ENCODE measurements at places on chromosomes 16 and 17.
A peak's percentile ranks its signal among the peaks of the same experiment; 100 is the strongest.

DNA sequence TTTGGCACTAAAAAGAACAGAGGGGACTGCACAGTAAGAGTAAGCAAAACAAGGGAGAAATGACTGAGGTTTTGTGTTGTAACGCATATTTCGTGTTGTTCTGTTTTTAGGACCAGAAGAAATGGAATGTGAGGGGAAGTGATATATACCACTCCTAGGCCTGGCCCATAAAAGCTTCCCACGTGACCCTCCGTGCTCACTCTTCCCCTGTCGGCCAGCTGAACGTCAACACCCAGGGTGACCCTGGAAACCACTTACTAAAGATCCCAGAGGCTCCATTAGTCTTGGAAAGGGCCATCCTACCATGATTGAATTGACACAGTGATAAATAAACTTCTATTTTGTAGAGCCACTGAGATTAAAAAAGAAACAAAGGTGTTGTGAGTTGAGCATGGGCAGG lies 79.8 kb downstream of the HELZ start:
- DNase-seq, result no peak

DNA sequence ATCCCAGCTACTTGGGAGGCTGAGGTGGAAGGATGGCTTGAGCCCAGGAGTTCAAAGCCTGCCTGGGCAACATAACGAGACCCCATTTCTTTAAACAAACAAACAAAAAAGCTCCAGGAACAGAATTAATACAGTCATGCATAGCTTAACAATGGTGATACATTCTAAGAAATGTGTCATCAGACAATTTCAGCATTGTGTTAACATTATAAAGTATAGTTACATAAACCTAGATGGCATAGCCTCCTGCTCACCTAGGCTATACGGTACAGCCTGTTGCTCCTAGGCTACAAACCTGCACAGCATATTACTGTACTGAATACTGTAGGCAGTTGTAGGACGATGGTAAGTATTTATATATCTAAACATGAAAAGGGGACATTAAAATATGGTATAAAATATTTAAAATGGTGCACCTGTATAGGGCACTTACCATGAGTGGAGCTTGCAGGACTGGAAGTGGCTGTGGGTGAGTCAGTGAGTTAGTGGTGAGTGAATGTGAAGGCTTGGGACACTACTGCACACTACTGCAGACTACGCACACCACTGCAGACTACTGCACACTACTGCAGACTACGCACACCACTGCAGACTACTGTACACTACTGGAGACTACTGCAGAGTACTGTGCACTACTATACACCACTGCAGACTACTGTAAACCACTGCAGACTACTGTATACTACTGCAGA lies 74.6 kb downstream of the TMC6 start:
- no peak for DNase-seq

DNA sequence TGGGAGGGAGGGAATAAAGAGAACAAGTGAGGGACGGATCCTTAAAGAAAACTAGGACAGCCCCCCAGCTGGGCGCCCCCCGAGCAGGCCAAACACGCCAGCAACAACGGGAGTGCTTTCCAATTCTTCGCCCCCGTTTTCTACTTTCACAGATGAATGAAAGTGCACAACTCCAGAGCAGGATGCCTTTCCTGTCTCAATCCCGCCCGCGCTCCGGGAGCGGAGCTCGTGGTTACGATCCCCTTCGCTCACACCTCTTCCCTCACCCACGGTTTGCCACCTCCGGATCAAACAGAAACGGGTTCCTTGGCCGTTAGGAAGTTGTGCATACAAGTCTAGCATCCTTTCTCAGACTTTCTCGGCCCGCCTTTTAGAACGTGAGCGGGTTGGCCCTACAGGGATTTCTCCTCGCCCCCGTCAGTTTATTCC lies 680 bp downstream of the SKA2 start:
- DNase-seq, result peak; percentile 23

GRCh38 chr17:6420173-6420641 lies 14.7 kb downstream of the AIPL1 start:
- no peak for DNase-seq

- no peak for DNase-seq
Measured at GRCh38 chr16:57694725-57695679, at the start of gene DRC7. Gene DRC7 (plus strand): TSS chr16:57694806. CDS start chr16:57697950, 3,144 bp downstream.

DNA sequence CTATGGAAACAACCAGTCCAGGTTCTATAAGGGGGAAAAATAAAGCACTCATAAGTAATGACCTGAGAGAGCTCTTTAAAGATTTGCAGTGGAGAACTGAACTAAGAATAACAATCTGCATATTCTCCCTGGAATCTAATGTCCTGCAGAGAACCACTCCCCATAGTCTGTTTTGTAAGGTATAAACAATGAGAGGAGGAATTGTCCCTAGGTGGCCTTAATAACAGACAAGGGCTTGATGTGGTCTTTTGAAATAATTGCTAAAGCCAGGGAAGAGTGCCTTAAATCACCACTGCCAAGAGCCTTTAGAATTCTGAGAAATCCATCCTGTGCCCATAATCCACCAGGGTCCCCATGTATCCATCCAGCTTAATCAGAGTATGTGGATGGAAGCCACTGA lies 106.3 kb downstream of the CDH11 start:
- no peak for DNase-seq

- DNase-seq, result no peak
Measured at GRCh38 chr16:86347090-86347489, 163.2 kb upstream of the FOXF1 start.

- DNase-seq, result no peak
Measured at GRCh38 chr17:50187751-50188530, 13.5 kb downstream of the COL1A1 start.

DNA sequence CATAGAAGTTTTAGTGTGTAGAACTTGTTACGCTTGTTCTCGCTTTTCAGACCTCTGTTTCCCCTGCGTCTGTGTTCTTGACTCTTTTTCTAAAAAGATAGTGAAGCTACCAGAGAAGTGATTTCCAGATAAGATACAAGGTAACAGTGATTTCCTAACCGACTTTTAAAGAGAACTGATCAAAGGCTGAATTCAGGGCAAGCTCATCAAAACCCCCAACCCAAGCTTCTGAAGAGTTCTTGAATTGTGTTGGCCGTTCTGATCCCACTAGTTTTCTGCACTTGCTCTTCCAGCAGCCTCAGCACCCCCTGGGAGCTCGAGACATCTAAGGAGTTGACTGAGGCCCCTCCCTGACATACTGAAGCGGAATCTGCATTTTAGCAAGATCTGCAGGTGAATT lies 12.7 kb upstream of the NSMCE1 start:
- no peak for DNase-seq

DNA sequence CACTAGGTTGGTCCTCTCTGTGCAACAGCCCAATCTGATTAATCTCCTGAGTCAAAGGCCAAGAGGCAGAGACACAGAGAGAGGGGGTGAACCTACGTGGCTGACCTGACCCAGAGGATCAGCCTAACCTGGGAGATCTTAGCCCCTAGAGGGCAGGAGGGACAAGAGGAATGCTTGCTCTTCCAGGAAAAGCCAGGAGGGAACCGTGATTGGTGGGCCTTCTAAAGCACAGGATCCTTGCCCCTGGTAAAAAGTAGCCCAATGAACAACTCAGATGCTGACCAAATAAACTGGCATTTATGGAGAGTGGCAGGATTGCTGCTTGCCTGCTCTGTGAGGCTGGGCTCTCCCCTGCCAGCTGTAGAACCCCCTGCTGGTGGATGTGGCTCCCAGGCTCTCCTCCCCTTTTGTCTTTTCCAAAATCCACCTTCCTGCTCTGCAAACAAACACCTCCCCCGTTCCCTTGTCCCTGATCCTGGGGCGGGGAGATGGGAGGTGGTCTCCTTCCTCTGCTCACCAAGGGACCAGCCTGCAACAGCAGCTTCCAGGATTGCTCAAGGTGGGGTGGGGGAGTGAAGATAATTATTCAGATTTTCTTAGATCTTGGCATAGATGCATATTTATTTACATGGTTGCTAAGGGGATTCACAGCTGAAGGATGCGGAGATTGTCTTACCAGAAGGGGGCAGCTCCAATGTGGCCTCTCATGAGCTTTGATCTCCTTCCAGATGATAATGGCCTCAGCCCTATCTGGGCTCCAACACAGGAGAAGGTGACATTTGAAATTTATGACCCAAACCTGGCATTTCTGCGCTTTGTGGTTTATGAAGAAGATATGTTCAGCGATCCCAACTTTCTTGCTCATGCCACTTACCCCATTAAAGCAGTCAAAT lies 71.9 kb downstream of the SDR42E1 start:
- DNase-seq, result no peak

All from CD4-positive, alpha-beta memory T cell (primary cell).